ENCODE measurements at places on chromosomes 1 and 21.

GRCh38 chr1:153553830-153554541, 4.9 kb upstream of the S100A3 start:
- no peak for DNase-seq

DNA sequence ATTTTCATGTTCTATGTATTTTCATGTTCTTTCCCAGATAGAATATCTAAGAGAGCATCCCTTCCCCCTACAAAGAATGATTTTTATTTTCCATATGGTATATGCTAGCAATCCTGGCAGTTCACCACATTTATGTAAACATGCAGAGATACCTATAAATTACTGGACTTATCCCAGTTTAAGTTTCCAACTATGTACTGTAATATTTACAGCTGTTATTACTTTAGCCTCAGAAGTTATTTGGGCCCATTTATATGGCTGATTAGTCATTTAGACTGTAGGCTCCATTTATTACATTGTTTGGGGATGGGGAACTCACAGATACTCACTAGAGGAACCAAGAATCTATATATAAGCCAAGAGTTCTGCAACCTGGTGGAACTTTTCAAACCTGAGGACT, 84.8 kb upstream of the WARS2 start:
- DNase-seq, result no peak

DNA sequence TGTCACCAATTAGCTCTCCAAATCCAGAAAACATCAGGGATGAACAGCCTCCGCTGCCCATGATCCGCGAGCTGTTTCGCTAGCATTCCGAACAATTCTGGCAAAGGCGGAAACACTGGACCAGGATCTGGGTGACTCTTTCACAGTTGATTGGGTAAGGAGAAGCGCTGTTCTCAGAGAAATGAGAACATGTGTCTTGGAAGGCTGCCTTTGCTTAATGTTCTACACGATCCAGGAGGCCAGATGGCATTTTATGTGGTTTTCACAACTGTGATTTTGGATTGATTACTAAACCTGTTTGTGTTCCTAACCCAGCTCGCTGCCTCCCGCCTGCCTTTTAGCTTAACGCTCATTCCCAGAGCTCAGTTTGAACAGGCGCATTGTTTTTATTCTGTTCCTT, 144.0 kb downstream of the KIF26B start:
- no peak for DNase-seq

DNA sequence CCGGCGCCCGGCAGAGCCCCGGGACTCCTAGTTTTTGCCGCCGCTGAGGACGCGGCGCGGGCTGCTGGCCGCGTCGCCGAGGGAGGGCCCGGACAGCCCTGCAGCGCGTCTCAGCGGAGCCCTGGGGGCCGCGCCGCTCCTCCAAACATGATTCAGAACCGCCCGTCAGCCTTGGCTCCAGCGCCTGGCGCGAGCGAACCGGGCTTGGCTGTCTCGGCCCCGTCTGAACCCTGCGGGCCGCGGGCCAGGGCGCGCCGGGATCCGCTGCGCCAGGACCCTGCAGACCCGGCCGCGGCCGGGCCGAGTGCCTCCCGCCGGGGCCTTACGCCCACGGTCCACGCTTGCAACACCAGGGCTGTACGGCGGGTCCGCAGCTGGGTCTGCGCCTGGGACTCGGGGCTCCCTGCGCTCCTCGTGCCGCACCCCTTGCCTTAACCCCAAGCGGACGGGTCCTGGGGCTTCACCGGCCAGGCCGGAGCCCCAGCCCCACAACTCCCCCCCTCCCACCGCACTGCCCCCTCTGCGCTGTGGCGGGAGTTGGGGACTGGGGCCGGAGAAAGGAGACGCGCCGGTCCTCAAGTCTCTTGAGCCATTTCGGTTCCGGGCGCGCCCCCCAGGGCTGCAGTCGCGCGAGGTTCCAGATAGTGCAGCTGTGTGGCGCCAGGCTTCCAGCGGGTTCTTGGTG, 48.4 kb upstream of the CD34 start:
- DNase-seq, result no peak

DNA sequence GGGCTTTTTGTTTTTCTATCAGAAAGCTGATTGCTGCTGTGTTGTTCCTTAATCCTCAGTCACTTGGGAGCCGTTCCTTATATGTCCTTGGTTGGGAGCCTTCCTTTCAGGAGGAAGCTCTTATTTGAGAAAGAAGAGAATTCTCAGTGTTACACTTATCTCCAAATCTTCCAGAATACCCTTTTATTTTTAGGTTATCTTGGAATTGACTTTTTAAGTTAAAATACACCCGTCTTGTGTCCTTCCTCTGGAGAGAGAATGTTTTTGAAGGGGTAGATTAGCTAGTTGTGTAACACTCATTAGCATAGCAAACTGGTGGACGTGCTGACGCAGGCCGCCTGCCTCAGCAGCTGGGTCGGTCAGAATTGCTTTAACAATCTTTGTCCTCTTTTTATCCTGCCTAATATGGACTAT, 42.1 kb downstream of the LRRC8B start:
- DNase-seq, result no peak

DNA sequence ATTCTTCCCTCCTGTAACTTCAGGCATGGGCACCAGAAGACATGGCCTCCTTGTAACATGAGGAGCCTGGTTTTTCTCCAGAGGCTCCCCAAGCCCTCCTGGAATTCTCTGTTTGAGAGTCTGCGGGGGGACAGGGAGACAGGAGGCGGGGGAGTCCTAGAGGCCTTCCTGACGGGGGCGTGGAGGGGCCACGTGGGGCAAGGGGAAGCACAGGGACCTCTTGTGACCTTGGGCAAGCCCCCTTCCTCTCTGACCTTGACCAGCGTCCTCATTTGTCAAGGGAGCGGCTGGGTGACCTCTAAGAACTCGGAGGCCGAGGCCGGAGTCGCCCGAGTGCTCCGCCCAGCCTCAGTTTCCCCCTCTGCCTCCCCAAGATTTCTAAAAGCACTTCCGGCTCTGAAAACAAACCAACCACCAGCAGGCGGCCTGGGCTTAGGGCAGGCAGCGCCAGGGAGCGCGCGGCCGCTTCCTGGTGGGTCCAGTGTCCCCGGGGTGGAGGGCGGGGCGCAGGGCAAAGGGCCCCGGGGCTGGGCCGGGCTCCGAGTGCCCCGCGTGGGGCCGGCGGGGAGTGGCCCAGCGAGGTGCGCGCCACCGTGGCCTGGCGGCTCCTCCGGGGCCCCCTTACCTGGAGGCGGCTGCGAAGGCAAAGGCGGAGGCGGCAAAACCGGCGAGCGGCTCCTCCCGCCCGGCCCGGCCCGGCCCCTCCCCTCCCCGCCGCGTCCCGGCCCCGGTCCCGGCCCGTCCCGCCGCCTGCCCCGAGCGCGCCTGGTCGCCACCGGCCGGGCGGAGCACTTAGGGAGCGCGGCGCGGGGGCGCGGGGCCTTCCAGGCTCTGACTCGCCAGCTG, at the start of gene TMCO4:
Gene TMCO4, minus strand, starts transcription at position 687 of the 846 bp plus-strand sequence. CDS start 19,158 bp downstream, outside the sequence.
- peak; percentile 18 for DNase-seq

DNA sequence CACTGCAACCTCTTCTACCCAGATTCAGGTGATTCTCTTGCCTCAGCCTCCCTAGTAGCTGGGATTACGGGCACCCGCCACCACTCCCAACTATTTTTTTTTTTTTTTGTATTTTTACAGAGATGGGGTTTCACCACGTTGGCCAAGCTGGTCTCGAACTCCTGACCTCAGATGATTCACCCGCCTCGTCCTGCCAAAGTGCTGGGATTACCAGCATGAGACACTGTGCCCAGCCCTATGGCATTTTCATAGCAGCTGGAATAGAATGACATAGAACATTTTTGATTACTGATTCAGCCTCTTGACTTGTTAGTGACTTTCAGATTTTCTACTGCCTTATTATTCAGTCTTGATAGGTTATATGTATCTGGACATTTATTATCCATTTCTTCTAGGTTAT, 1046.2 kb downstream of the AMY1C start:
- DNase-seq, result no peak

- DNase-seq, result no peak
These were observed 19.3 kb downstream of the IPO9 start for GRCh38 chr1:201848230-201848629.

DNA sequence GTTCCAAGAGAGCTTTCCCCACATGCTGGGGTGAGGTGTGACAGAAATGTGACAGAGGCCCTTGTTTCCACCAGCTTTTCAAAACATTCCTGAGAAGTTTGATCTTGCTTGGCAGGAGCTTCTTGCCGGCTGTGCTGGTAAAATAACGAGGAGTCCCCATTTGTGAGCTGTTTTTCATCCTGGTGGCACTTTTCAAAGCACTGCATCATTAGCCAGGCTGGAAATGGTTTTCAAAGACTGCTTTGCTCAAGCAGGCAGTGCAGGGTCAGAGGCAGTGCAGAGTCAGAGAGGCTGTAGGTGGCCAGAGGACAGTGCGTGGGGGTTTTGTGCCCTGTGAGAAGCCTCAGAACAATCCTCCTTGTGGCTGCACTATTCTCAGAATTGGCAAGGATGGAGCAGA, 75.8 kb upstream of the KCNA3 start:
- no peak for DNase-seq

DNA sequence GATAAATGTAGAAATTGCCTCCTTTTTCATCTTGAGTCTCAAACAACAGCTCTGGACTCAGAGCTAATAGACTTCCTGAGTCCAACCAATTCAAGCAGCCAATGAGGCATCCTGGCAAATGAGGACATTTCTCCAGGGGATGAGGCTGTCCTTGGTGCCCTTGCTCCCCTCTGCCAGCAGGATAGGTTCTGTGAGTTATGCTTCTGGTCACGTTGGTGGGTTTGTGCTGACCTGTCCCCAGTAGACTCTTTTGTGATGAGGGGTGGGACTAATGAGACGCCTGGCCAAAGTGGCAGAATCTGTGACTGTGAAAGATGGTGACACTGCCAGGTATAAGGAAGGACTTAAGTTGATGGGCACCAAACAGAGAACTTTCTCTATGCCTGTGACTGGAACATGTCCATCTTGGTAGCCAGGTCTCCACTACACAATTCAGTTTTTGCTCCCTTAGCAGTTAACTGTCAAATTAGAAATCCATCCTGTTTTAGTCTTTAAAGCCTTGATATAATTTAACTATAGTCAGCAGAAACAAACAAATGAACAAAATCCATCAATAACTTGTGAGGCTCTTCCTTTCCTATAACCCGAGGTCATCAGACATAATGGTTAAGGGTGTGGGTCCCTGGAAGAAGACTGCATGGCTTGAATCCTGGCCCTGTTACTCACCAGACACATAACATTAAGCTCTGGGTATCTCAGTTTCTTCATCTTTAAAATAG, 35.7 kb upstream of the THEM4 start:
- no peak for DNase-seq

DNA sequence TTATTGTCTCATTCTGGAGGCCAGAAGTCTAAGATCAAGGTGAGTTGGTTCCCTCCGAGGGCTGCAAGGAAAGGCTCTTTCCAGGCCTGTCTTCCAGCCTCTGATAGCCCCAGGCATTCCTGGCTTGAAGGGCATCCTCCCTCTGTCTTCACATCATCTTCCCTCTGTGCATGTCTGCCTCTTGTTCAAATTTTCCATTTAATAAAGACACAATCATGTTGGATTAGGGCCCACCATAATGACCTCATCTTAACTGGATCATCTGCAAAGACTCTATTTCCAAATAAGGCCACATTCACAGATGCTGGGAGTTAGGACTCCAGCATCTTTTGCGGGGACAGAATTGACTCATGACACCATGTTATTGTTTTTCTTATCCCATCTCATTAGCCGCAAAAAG, 24.5 kb downstream of the HUNK start:
- DNase-seq, result no peak

DNA sequence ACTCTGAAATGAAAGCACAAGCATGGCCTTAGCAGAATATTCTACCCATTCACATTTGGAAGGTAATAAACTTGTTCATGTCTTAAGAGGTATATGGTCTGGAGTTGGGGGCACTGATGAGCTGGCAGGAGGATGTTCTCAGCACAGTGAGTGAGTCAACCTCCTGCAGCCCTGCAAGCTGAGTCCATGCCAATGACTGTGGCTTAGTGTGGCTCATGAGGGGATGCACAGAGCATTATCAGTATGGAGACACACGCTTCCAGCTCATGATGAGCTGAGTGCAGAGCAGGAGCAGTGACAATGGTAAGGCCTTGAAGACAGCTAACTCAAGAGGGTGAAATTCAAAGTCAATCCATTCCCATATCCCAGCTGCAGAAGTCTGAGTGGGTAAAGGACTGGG, 102.3 kb downstream of the TNFSF18 start:
- peak; percentile 8 for DNase-seq

DNA sequence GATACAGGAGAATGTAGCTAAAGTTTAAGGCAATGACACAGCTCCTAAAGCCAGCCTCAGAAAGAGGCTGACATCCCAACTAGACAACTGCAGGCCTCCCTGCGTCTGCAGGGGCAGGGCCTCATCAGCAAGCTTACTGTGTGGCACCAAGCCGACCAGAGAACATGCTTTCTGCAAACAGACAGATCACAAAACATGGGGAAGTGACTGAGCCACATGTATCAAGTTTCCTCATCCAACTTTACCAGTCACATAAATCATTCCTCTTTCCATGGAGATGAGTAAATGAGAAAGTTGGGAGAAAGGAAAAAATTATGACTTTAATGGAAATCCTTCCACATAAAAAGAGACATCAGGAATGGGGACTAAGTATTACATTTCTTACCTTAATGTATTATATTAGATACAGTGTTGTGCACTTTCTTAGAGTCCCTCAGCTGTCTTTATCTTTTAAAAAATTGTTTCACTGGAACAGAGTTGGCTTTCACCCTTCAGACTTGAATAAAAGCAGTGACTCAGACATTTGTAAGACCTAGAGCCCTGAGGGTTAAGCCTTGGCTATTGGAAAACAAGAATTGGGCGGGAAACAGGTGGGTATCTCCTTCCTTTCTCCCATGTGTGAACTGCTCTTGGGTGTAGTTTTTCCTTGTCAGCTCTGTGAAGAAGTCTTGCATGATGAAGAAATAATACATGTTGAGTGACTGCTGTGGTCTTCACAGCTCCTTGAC, 305.7 kb upstream of the SNX7 start:
- DNase-seq, result no peak

- no peak for DNase-seq
These were observed 9.9 kb upstream of the CAP1 start for GRCh38 chr1:40030528-40031135.

DNA sequence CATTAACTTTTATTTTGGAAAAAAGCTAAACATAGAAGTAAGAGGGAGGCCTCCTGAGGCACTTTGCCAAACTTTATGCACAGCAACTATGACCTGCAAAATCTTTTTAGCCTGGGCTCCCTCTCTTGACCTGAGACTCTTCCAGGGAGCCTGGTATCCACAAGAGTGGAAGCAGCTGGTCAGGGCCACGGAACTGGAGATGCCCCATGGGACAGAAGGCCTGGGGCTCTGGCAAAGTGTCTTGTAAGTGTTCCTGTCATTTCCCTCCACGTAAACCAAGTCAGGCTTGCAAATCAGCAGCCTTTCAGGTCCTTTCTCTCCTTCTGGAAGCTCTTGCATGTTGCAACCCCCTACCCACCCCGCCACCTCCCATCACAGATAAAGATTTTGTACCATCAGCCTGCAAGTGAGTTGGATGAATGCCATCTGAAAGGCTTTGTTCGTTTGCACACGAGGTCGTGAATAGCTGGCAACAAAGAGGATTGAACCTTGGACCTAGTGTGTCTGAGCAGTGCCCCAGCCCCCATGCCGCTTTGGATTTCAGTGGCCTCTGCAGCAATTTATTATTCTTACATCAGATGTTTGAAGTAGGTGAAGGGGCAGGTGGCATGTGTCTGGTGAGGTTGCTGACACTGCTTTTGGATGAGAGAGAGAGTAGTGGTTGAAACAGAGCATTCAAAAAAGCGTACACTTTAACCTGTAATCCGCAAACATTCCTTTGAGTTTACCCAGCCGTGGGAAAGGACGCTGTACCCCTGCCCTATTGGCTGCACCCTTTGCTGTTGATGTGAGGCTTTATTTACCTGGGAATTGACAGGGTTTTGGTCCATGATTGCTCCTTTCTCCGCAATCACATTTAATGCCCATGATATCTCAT, 91.6 kb downstream of the GALNT2 start:
- DNase-seq, result no peak

- DNase-seq, result no peak
These were observed 20.1 kb upstream of the COL16A1 start for GRCh38 chr1:31723828-31724359.
